ENCODE measurements at places on chromosomes 2 and 18.

DNA sequence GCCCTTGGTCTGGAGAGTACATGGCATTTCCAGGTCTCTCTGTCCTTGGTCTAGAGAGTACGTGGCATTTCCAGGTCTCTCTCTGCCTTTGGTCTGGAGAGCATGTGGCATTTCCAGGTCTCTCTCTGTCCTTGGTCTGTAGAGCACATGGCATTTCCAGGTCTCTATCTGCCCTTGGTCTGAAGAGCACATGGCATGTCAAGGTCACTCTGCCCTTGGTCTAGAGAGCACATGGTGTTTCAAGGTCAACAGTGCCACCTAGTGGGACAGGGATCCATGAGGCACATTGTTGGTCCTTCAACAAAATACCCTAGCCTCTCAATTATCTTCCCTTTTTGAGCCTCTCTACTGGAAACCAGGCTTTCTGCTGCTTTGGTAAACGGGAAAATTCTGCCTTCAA is 250.2 kb downstream of the OTX1 start:
- peak; percentile 34 for DNase-seq

GRCh38 chr2:69062307-69062962 is 49.5 kb downstream of the ANTXR1 start:
- DNase-seq: no peak

DNA sequence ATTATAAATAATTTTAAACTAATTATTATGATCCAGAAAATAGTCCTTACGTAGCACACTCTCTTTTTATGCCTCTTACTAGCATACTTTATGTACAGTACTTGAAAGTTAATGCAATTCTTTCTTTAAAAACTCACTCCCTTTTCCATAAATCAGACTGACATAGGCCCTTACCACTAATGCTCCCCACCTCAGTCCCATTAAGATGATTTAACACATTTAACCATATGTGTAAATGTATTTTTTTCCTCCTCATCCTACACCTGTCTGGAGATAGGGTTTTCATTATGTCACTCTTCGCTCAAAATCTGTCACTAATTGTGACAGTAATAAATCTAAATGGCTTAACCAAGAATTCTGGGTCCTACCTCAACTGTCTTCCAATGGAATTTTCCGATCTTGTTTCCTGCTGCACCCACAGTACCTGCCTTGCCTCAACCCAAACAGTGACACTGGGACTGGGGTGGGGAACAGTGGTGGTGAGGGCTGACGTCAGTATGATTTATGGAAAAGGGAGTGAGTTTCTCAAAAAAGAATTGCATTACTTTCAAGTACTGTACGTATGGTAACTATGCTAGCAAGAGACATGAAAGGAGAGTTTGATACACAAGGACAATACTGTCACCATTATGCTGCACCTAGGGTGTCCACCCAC is 25.1 kb downstream of the EFEMP1 start:
- DNase-seq: no peak

- DNase-seq: no peak
Observed at GRCh38 chr2:181995289-181995688, 9.6 kb downstream of the PPP1R1C start.

DNA sequence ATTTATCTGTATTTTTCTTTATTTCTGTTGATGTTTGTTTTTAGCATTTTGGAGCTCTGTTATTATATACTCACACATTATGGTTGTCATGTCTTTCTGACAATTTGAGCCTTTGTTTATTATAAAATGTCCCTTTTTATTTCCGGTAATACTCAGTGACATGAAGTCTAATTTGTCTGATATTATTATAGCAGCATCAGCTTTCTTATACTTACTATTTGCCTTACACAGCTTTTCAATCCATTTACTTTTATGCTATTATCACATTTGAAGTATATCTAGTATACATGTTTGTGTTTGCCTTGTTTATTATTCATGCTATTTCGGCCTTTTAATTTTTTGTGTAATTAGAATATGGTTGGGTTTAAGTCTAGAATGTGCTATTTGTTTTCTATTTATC is 430.6 kb upstream of the FANCL start:
- no peak for DNase-seq

GRCh38 chr2:64582774-64583340 is 58.7 kb downstream of the AFTPH start:
- DNase-seq: no peak

DNA sequence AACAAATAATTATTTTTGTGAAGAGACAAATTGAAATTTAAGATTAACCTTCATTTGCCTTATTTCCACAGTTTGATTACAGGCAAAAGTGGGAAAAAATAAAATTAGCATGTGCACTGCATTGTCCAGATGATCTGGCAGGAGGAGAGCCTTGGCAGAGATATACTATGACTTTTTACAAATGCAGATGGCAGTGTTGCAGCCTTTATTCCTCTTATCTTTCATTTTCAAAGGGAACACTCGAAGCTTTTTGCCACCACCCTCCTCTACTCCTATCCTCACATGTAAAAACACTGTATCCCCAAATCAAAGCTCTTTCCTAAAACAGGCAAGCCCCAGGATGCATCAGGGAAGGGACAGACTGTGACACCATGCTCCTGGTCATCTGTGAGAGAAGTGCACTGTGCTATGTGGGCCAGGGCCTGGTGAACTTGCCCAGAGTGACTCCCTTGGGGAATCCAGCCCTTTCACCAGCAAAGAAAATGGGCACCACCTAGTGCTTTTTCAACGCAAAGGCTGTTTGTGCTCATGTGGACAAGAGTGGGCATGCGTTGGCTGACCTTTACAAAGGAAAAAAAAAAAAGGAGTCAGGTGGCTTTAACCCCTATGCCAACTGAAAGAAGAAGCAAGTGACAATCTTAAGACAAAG is 74.7 kb upstream of the ETAA1 start:
- peak; percentile 89 for DNase-seq

DNA sequence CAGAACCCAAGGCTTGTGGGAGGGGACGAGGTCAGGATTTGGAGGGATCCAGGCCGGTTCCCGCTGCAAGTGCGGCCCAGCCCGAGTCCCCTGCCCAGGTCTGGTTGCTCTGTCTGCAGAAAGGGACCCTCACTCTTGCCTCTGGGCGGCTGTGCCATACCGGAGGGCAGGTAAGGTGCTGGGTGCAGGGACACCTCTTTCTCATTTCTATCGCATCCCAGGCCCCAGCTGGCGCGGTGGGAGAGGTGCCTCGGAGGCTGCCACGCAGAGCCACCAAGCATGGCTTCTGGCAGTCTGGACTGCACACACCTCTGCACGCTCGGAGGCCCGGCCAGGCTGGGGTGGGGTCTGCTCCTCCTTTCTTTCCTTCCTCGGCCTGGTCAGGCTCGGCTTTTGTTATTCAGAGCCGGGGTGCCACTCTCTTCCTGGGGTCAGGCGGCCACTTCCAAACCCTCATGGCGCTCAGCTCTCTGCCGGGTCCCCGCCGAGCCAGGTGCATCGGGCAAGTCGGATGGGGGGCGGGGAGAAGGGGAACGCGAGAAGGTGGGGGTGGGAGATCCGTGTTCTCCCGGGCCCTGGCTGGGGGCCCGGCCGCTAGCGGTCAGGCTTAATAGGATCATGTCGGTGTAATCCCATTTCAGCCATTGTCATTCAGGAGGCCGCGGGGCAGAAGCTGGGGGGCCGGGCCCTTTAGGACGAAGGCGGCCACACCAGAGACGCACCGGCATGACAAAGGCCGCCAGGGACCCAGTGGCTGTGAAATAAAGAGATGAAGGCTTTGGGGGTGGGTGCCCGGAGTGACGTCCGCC is 9.0 kb downstream of the GBX2 start:
- no peak for DNase-seq

- DNase-seq: peak; percentile 97
Observed at GRCh38 chr2:11539317-11540147, 5.7 kb downstream of the GREB1 start.

DNA sequence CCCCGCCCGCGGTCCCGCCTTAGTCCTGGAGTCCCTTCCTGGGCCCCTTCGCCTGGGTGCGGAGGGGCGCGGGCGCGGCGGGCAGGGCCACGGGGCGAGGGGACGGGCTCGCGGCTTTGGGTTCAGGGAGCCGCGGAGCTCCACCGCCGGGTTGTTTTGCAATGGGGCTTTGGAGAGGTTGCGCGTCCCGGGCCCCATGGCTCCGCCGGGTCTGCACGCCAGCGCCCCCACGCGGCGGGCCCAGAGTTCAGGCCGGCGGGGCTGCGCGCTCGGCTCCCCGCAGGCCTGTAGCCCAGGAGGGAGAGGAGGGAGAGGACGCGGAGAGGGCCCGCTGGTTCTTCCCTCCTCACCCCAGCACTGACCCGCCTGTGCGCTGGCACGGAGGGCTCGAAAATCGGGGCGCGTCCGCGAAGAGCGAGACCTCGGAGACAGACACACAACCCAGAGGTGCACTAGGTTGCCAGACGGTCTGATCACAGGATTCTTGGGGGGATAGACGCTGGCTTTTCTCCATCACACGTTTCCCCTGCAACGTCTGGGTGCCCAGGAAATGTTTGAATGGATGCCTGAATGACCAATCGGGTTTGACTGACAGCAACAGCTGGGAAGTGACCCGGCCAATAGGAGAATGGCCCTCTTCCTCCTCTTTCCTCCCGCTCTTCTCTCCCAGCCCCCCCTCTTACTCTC is 4.9 kb upstream of the SIX2 start:
- DNase-seq: peak; percentile 84

GRCh38 chr2:71303849-71304248 is 27.7 kb upstream of the ZNF638 start:
- no peak for DNase-seq

DNA sequence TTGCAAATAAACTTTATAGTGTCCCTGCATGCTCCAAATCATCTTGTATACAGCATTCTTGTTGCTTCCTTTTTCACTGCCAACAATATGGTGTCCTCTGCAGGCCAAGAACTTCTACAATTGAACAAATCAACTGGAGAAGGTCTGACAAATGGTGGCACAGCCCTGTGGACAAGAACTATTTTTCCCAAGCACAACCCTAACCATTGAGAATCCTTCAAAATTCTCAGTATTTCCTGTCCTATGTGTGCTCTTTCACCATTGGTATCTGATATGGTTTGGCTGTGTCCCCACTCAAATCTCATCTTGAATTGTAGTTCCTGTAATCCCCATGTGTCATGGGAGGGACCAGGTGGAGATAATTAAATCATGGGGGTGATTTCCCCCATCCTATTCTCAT is 865.1 kb upstream of the ACVR2A start:
- DNase-seq: no peak

DNA sequence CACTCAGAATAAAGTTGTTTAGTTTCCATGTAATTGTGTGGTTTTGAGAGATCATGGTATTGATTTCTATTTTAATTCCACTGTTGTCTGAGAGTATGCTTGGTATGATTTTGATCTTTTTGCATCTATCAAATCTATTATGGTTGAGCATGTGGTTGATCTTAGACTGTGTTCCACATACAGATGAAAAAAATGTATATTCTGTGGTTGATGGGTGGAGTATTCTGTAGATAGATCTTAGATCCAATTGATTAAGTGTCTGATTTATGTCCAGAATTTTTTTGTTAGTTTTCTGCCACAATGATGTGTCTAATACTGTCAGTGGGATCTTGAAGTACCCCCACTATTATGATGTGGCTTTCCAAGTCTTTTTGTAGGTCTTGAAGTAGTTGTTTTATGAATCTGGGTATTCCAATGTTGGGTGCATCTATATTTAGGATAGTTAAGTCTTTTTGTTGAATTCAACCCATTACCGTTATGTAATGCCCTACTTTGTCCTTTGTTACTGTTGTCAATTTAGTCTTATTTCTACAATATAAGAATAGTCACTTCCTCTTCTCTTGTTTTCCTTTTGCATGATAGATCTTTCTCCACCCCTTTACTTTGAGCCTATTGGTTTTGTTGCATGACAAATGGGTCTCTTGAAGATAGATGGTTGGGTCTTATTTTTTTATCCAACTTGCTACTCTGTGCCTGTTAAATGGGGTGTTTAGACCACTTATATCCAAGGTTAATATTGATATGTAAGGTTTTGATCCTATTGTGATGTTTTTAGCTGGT is 101.8 kb downstream of the TRABD2A start:
- DNase-seq: no peak

DNA sequence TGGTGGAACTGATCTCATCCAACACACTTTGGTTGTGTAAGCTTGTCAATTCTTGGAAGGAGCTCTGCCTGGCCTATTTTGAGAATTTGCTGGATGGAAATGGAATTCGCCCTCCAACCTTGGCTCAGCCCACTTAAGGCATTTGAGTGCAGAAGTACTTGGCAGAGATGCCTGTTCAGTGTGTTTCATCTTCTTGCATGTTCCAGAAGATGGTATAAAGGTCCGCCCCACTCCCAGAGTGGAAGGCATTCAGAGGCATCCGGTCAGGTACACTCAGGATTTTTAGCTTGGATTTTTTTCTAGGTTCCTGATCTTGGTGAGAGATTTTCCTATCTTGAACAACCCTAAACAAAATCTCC is 61.3 kb upstream of the TXNDC2 start:
- DNase-seq: peak; percentile 36

DNA sequence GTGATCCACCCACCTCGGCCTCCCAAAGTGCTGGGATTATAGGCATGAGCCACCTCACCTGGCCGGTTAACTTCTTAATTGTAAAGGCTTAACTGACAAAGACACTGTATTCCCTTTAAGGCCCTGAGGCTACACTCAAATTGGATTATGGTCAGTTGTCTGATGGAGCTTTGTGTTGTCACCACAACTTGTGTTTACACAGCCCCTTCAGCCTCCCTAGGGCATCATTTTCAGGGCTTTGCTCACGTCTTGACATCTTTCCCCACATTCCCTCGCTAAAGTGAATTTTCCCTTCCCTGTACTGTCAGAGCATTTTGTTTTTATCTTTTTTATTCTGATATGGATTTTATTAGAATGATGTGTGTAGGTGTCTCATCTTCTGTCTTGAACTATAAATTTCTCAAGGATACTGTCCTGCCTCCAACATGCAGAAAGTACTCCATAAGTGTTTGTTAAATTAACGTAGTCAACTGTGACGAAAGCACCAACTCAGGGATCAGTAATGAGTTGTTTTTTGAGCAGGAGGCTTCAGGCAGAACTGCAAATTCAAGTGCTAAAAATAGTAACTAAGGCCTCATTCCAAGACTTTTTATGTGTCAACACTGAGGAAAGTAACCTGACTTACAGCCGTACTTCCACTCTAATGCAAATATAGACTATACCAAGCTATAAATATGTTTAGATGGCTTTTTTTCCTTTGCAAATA is 77.1 kb upstream of the NARS1 start:
- no peak for DNase-seq

DNA sequence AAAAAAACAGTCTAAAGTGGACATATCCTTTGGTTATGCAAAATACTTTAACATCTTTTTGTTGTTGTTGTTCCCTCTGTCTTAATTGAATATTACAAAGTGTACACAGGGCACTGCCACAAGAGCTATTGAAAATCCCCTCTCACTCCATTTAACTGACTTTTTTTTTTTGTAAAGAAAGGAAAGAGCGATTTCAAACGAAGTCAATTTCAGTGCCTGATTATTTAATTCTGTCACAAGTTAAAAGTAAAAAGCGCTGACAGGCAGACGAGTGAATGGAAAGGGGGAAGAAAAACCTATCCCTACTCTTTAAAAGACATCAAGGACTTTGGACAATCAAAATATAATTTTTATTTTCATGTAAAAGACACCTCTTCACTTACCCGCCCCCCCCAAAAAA is 1.9 kb downstream of the FIGN start:
- DNase-seq: no peak

DNA sequence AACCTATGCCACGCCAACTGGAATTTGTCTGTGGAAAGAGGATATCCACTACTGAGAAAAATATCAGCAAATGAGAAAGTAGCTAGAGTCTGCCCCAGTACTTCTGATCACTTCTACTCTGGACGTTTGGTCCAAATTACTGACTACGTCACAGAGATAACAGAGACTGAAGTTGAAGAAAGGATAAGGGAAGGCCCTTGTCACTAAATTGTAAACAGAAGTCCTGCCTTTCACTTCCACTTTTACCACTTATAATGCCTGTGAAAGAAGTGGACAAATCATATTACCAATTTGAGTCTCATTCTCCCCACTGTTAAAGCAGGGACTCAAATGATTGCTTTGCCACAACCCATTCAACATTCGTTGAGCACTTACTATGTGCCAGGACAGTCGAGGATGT is 173.9 kb upstream of the ERBB4 start:
- no peak for DNase-seq
